CD4-positive, alpha-beta memory T cell (primary cell): ENCODE measurements at places on chromosomes 5 and 9. TPM values are rescaled to one million over a fixed set of nuclear protein-coding genes. Genes with fewer than 3 reads are reported as not detected.

PRRX2 gene
- polyA plus RNA-seq = not detected

SHB gene
- 0.16 TPM for polyA plus RNA-seq

TLX3 gene
- not detected for polyA plus RNA-seq

DNA sequence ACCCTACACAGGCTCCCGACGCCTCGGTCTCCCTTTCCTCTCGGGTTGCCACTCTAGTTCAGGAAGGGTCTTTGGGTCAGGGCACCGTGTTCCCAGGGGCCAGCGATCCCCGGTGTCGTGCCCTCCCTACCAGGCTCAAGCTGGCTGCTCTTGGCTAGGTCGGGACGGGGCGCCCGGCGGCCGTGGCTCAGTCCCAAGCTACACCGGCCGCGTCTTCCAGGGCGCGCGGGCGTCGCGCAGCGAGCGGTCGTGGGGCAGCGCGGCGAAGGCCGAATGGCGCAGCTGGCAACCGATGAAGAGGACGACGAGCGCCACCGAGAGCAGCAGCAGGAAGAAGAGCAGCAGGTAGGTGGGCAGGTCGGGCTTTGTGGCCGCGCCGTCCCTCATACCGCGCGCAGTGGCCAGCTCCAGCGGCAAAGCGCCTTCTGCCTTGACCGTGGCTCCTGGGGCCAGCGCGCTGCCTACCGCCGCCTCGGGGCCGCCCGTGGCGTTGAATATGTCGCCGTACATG, 892 bp downstream of the SMIM32 start:
- no peaks in the 10 kb centered on the region for H3K36me3 ChIP-seq
- no peak overlapping the region for H3K4me3 ChIP-seq
- no peak overlapping the region for H3K27ac ChIP-seq
- DNase-seq = no peak
- H3K4me1 ChIP-seq = no peaks in the 10 kb centered on the region
- H3K27me3 ChIP-seq = no peaks in the 10 kb centered on the region

GRCh38 chr5:142233083-142234032, 91.5 kb downstream of the SPRY4 start:
- DNase-seq = no peak
- peaks cover 3% of the 10 kb centered on the region for H3K4me1 ChIP-seq
- no peak overlapping the region for H3K4me3 ChIP-seq
- H3K27ac ChIP-seq = no peak overlapping the region

DNA sequence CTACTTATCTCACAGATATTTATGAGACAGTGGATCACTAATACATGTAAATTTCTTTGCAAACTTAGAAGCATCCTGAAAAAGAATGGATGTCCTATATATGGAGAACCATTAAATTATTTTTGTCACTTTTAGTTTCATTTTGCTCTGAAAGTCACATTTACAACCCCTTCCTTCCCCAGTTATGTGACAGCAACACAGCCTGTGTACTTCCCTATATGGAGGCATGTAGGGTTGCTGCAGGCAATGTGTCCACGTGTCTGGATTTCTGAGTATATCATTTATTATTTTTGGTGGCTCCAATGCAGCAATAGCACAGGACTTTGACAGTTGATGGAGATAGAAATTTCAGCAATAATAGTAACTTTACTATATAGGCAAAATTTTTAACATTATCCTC, 156.4 kb downstream of the ST8SIA4 start:
- H3K4me1 ChIP-seq = no peaks in the 10 kb centered on the region
- no peak overlapping the region for H3K4me3 ChIP-seq
- no peaks in the 10 kb centered on the region for H3K36me3 ChIP-seq

GRCh38 chr5:34854459-34855174, 15.7 kb downstream of the TTC23L start:
- H3K36me3 ChIP-seq = no peaks in the 10 kb centered on the region
- H3K4me1 ChIP-seq = no peaks in the 10 kb centered on the region
- H3K27ac ChIP-seq = no peak overlapping the region

- peaks cover 5% of the 10 kb centered on the region for H3K36me3 ChIP-seq
- peaks cover 97% of the 10 kb centered on the region for H3K4me1 ChIP-seq
- no peak for DNase-seq
- no peaks in the 10 kb centered on the region for H3K27me3 ChIP-seq
These were observed 47.5 kb downstream of the SLC22A5 start for GRCh38 chr5:132417010-132417439.
